ENCODE measurements at places on chromosomes 1 and 21.

DNA sequence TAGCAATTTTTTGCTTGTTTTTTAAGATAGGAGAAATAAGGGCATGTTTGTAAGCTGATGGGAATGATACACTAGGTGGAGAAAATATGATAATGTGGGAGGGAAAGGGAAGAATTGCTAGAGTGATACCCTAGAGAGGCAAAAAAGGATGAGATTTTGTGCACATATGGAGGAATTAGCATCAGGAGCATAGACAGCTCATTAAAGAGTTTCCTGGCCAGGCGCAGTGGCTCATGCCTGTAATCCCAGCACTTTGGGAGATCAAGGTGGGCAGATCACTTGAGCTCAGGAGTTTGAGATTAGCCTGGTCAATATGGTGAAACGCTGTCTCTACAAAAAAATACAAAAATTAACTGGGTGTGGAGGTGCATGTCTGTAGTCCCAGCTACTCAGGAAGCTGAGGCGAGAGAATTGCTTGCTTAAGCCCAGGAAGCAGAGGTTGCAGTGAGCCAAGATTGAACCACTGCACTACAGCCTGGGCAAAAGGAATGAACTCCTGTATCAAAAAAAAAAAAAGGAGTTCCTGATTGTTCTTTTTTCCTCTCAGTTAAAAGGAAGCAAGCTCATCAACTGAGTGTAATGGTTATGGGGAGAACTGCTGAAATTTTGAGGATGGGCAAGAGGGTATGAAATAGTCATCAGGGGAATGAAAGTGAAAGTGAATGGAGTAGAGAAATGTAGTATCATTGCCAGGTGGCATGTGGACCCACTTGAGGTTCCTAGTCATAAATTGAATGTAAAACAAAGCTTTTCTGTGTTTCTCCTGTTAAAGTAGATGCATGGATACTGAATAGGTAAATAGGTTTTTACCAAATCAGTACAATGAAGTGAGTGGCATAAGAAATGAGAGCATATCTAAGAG lies 35.5 kb downstream of the SH3GLB1 start:
- DNase-seq, result no peak

- no peak for DNase-seq
These were observed 58.4 kb downstream of the OVGP1 start for GRCh38 chr1:111369177-111369576.

GRCh38 chr21:26845066-26845758 lies at the start of gene ADAMTS1:
Gene ADAMTS1 (minus strand): TSS chr21:26845409. CDS start chr21:26844954, 455 bp downstream.
- DNase-seq, result peak; percentile 95

GRCh38 chr1:58437623-58438022 lies 108.9 kb downstream of the OMA1 start:
- DNase-seq, result no peak

GRCh38 chr1:76124196-76124595 lies 49.6 kb downstream of the ST6GALNAC3 start:
- DNase-seq, result no peak

- no peak for DNase-seq
These were observed 55.6 kb upstream of the B3GALT2 start for GRCh38 chr1:193242000-193242399.

- no peak for DNase-seq
These were observed 16.3 kb downstream of the IER5 start for GRCh38 chr1:181104790-181105133.

DNA sequence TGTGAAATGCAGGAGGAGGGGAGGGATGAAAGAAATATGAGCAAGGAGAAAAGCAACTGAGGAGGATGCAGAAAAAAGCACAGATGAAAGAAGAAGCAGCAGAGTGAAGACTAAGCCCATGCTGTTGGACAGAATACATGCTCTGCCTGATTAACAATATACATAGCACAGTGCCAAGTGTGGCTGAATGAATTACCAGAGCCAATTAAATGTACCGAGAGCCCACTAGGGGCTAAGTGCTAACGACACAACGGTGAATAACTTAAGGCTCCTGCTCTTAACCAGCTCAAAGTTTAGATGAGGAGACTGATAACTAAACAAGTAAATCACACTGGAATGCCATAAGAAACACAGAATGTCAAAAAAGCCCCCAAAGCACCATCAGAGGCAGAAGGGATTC lies 15.6 kb downstream of the CADM3 start:
- DNase-seq, result no peak

DNA sequence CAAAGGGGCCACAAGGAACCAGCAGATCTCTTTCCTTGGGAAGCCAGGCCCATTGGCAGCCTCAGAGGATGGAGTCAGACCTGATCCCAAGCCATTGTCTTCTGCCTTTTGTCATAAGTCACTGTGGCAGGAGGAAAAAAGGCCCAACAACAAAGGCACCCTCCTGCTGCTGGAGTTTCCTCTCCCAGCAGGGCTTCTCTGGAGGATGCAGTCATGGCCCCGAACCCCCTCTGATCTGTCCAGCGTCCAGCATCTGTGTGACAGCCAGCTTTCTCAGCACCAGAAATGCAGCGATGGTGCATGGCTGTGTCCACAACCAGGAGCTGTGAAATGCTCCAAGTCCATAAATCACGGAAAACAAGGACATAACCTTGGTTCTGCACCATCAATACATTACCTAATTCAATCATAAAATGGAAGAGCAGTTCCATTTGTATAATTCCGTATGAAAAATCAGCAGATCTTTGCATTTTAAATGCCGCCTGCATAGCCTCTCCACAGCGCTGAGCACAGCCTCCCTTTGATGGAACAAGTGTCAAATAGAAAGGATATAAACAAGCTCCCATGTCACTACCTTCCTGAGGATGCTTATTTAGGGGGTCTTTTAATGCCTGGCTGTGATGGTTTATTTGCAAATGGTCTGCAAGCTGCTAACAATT lies 30.6 kb downstream of the AJAP1 start:
- no peak for DNase-seq

DNA sequence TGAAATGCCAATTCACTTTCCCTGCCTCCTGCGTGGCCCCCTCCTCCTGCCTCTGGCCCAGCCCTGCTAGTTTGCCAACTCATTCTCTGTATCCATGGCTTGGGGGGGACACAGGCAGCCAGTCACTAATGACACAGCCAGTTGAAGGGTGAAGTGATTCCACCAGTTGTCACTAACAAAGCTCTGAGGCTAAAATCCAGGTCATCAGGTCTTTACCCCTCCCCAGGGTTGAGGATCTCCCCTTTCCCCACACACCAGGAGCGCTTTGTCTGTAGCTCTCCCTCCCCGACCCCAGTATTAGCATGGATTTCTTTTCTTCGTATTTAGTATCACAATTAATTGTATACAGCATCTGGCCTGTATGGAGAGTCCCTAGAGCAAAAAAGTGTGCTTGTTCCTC lies 394.1 kb downstream of the RRAGC start:
- DNase-seq, result no peak

GRCh38 chr1:230288641-230289349 lies 137.3 kb downstream of the PGBD5 start:
- no peak for DNase-seq

GRCh38 chr1:98090351-98090750 lies 169.5 kb upstream of the DPYD start:
- no peak for DNase-seq

GRCh38 chr1:45216861-45217260 lies 10.5 kb upstream of the ZSWIM5 start:
- DNase-seq, result no peak

DNA sequence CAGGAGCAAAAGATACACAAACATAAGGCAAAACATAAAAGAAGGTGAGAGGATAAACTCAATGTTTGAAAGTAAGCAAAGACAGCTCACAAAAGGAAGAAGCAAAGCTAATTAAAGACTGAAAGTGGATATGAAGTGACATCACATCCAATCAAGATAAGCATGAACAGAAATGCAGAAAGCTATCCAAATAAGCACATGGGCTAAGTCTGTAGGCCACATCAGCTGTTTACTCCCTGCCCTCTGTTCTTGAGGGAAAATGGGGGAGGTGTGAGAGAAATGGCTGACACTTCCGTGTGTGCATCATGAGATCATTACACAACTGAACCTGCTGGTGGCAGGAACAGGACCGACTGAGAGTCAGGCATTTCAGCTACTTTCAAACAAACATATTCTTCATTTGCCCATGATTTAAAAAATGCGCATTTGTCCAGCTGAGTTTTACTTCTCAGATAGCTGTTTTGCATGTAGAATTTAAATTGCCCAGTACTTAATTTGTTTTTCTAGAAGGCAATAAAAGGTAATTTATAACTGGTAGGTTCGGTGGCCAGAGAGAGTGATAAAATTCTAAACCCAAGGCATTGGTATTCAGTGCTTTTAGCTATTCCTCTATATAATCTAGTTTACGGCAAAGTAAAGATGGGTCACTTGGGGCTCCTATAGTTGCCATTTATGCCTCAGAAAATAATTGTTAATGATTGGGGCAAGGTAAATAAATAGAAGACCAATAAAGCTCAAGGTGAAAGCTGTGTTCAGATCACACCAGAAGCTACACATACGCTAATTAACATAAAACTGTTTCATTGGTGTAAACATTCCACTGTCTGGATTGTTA lies 27.2 kb upstream of the MAN1A2 start:
- peak; percentile 64 for DNase-seq

DNA sequence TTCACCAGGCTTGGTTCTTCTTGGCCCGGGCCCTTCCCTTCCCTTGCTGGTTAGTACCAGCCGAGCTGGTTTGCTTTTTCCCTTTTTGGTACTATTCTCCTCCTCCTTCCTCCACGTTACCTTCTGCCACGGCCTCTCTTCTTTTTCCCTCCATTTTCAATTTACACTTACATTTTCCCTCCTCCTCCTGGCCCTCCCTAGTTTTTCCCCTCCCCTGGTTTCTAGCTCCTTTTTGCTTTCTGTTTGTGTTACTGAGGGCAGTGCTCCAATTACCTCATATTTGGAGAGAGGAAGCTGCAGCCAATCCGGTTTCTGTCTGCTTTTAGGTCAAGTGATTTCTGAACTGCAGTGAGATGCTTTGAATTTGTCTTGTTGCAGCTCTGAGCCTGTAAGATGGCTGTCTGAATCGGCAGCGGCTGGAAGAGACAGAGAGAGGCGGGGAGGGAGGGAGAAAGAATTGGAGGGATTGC lies 63.7 kb downstream of the MACF1 start:
- peak; percentile 59 for DNase-seq

- no peak for DNase-seq
These were observed 187.0 kb downstream of the TPR start for GRCh38 chr1:186188004-186188539.

- DNase-seq, result no peak
These were observed 151.1 kb downstream of the GABPA start for GRCh38 chr21:25885880-25886279.

GRCh38 chr1:158180741-158181576 lies at the start of gene CD1D:
Gene CD1D (plus strand): TSS chr1:158180895. CDS start chr1:158181102, 207 bp downstream.
- DNase-seq, result no peak

GRCh38 chr1:211710566-211711314 lies 35.3 kb upstream of the NEK2 start:
- no peak for DNase-seq

DNA sequence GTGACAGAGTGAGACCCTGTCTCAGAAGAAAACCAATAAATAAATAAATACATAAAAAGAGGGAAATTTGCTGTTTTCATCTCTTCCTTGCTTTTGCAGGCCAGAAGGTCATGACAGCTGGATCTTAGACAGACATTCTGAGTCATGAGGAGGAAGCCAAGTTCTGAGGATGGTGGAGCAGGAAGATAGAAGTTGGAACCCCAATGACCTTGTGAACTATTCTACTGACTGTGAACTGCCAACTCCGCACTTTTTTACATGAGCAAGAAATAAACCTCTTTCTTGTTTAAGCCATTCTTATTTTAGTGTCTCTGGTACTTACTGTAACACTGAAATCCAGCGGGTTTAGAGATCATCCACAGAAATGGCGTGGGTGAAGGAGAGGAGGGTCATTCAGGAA lies 8.5 kb downstream of the CD84 start:
- DNase-seq, result no peak

DNA sequence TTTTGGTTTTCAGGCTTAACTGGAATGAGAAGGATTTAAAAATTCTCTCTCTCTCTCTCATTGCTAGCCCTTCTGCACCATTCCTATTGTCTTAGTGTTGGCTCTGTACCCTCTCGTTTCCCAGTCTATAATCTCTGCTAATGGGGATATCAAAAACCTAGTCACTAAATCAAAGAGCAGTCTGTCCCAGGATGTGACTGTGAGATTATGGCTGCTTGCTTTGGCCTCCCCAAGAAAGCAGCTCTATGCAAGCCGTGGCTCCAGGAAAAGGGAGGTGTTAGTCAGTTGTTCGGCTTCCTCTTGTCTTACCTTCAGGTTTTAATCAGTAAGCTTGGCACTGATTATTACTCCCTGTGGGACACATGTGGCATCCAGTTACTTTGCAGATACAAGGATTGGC lies 468.8 kb downstream of the USP25 start:
- no peak for DNase-seq

GRCh38 chr1:242023805-242024204 lies 24.9 kb upstream of the MAP1LC3C start:
- DNase-seq, result no peak

DNA sequence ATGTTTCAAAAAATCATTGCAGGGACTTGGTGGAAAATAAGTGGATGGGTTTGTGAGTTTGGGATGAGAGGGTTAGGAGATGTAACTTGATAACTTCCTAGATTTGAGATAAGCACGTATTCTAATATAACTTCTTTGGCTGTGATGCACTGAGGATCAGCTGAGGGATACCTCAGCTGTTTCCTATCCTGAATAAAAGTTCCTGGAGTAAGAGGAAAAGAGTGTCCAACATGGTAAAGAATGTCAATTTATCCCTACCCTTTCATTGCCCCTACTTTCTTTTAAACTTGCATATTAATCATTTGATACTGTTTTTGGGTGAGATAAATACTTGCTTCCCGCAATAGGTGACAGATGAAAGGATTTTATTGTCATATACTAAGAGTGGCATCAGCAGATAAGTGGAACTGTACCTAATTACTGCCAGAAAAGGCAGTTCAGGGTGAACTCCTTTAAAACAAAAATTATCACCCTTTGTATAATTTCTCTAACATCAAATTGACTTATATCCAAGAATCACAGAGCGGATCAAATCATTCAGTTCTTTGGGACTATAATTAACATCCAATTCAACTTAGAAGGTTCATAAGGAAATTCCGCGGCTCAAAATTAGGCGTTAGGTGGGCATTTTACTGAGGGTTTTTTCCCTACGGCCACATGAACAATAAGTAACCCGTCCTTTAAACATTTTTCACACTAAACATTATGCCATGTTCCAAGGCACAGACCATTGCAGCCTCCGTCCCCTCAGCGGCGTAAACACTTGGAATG lies 1.4 kb upstream of the SUCO start:
- no peak for DNase-seq

DNA sequence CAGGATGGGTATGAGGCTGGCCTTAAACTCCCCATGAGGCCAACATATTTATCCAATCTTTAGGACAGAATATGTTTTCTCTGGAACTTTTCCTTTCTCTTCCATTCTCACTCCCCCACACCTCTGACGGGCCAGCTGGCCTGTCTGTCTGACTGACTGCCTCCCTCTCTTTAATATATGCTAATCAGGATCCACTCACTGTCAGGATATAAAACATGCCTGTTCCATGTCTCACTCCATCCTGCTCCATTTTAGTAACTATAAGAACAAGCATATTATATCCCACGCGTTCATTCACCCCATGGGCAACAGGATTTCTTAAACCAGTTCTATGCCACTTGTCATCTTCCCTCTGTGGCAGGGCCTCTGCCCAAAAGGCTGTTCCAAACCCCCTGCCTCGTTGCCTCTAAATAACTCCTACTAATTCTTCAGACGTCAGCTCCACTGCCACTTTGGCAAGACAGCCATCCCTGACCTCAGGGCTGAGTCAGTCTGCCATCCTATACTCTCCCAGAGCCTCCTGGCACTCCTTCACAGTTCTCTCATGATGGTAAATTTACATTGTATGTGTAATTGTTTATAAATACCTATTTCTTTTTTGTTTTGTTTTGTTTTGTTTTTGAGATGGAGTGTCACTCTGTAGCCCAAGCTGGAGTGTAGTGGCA lies 84.3 kb upstream of the SPATA6 start:
- DNase-seq, result no peak
